ENCODE measurements at places on chromosomes 6 and 20. TPM values are rescaled to one million over a fixed set of nuclear protein-coding genes. Genes with fewer than 3 reads are reported as not detected.

TFAP2B gene
- not detected for total RNA-seq

DNA sequence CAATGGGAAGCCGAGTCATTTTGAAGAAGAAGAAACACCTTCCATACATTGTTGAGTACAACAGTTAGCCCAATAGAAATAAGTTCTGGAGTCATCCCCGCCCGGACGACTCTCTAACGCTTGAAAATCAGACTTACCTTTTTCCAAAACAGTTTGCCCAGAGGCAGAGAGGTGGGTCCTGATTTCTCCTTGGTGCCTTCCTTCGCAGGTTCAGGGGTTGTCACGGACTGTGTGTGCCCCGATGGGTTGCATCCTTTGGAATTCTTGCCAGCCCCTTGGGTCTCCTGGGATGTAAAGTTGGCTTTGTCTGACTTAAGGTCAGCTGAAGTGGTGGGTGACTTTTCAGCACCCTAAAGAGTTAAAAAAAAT lies 85.3 kb downstream of the BCAS1 start:
- no peaks in the 10 kb centered on the region for H3K27me3 ChIP-seq
- no peaks in the 10 kb centered on the region for H3K4me1 ChIP-seq
- DNase-seq = no peak

- H3K4me3 ChIP-seq = no peak overlapping the region
- DNase-seq = peak; percentile 58
- H3K36me3 ChIP-seq = no peaks in the 10 kb centered on the region
Measured at GRCh38 chr20:4108495-4109306, 93.3 kb upstream of the RNF24 start.

DNA sequence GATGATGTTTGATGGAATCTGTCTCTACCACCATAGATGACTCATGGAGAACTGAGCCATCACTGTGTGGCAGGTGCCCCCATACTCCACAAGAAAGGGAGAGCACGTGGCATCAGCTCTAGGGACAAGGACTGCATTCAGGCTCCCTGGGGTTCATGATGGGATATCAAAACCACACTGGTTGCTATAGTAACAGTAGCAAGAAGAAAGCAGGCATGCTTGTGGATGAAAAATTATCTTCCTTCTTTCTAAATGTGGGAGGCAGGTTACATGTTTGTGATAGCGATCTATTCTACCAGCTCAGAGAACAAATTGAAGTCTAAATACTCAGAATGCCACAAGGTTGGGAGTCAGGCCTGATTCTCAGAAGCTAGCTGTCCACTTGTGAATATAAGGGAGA lies 224.2 kb downstream of the ARHGAP18 start:
- H3K27me3 ChIP-seq = no peaks in the 10 kb centered on the region
- no peak for DNase-seq
- H3K4me3 ChIP-seq = no peak overlapping the region
- peaks cover 19% of the 10 kb centered on the region for H3K4me1 ChIP-seq

DNA sequence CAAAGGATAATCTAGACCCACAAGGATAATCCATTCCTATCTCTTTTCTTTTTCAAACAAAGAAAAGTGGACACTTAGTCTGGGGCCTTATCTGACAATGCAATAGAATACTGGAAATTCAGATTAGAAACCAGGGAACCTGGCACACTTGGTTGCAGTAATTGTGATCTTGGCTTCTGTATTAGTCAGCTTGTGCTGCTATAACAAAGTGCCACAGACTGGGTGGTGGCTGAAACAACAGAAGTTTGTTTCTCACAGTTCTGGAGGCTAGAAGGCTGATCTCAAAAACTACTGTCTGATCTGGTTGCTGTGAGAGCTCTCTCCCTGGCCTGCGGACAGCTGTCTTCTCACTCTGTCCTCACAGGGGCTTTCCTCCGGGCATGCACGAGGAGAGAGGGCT lies 49.4 kb downstream of the SNRNP48 start:
- H3K36me3 ChIP-seq = no peaks in the 10 kb centered on the region
- H3K4me3 ChIP-seq = no peak overlapping the region
- no peaks in the 10 kb centered on the region for H3K27me3 ChIP-seq
- peaks cover 14% of the 10 kb centered on the region for H3K4me1 ChIP-seq
- no peak overlapping the region for H3K27ac ChIP-seq

GRCh38 chr6:96777113-96777512 lies 60.2 kb downstream of the GPR63 start:
- no peak overlapping the region for H3K27ac ChIP-seq
- no peak overlapping the region for H3K4me3 ChIP-seq
- DNase-seq = no peak
- H3K27me3 ChIP-seq = no peaks in the 10 kb centered on the region

- peak overlapping the region; percentile 36 for H3K27ac ChIP-seq
- H3K36me3 ChIP-seq = no peaks in the 10 kb centered on the region
- peak; percentile 86 for DNase-seq
- no peaks in the 10 kb centered on the region for H3K27me3 ChIP-seq
Measured at GRCh38 chr6:138817799-138818198, 21.9 kb downstream of the ECT2L start.

DNA sequence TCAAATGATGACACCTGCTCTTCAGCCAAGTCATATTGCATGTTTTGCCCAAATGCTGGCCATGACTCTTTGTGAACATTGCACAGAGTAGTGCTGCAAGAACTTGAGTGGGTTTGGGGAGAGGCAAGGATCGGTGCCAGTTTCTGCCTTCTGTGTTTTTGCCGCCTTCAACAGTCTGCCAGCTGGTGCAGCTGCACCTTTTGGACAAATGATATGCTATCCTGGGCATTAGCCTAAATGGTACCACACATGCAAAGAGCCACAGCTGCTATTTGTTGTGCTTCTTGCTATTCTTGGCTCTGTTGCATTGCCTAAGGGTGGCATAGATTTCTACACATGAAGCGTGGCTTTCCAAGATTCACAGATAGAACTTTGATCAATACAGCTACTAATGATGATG lies 189.0 kb upstream of the CCN2 start:
- H3K27me3 ChIP-seq = no peaks in the 10 kb centered on the region
- H3K4me3 ChIP-seq = no peak overlapping the region
- no peak for DNase-seq

GRCh38 chr6:146795479-146796133 lies 196.8 kb downstream of the ADGB start:
- DNase-seq = no peak
- no peaks in the 10 kb centered on the region for H3K27me3 ChIP-seq
- H3K36me3 ChIP-seq = no peaks in the 10 kb centered on the region
- H3K4me3 ChIP-seq = no peak overlapping the region
- no peak overlapping the region for H3K27ac ChIP-seq

DNA sequence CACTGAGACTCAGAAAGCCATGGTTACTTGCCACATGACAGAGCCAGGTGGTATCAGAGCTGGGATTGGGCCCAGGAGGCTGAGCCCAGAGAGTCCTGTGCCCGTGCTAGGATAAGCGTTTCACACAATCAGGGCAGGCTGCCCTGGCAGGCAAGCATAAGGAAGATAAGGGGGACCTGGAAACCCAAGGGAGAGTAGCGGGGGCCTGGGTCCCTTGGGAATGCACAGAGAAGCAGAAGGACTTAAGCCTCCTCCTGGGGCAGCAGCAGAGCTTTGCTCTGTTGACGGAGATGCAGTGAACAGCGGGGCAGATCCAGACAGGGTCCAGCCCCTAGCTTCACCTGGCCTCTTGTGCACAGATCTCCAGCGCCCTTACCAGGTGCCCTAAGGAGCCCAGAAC lies 8.7 kb downstream of the TRIB3 start:
- no peak overlapping the region for H3K4me3 ChIP-seq
- H3K36me3 ChIP-seq = no peaks in the 10 kb centered on the region
- DNase-seq = no peak
- H3K27ac ChIP-seq = no peak overlapping the region
- H3K27me3 ChIP-seq = no peaks in the 10 kb centered on the region

DNA sequence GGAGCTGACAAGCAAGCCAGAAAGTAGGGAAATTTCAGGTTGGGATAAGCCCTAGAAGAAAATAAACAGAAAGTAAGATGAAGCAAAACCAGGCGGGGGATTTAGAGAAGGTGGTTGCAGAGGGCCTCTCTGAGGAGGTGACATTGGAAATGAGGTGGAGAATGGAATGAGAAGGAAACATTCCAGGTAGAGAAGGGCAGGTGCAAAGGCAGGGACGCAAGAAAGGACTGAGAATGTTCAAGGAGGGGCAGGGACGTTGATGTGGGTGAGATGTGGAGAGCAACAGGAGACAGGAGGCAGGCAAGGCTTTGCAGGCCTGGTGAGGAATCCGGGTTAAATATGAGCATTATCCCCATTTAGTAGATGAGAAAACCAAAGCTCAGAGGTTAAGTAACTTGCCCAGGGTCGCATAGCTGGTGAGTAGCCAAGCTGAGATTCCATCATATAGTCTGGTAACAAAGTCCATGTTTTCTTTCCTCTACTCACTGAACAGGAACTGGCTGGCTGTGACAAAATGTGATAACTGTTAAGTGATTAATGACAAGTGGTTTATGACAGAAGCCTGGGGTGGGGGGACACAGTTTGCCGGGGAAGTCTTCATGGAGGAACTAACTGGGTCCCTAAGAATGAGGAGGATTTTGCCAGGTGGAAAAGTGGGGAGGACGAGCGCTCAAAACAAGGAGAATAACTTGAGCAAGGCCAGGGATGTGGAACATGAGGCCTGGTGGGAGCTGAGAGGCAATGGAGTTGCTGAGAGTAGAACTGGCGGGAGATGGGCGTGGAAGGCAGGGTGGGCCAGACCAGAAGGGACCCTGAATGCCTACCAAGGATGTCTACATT lies 32.6 kb downstream of the MRPL14 start:
- no peak overlapping the region for H3K27ac ChIP-seq
- no peaks in the 10 kb centered on the region for H3K36me3 ChIP-seq
- DNase-seq = no peak
- H3K4me3 ChIP-seq = no peak overlapping the region
- H3K4me1 ChIP-seq = no peaks in the 10 kb centered on the region

CPXM1 gene
- 10.6 TPM for total RNA-seq

FOXA2 gene
- not detected for total RNA-seq

ZNF217 gene
- total RNA-seq = 54.6 TPM

FAXC gene
- total RNA-seq = 7.4 TPM

ZBTB9 gene
- 9.8 TPM for total RNA-seq

DNA sequence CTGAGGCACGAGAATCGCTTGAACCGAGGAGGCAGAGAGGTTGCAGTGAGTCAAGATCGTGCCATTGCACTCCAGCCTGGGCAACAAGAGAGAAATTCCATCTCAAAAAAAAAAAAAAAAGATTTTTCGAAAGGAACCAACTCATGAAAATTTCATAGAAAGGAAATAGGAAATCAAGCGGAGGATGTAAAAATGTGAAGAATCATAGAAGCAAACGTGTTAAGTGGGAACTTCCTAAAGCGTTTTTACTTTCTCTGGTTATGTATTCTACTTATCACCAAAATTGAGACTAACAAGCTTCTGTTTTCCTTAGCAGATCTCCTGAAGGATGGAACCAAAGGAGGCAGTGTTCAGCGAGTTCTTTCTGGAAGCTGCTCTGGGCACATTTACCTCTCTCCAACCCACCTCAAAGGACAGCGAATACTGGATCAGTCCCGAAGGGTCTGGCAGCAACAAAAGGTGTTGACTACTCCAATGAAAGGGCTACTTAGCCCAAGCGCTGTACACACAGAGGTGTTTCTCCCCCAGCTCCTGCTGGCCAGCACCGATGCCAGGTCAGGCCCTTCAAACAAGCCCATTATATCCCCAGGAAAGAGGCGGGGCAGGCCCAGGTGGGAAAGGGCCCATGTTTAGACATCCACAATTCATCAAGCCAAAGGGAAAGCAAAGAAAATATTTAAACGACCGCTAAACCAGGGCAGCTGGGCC lies 327.5 kb upstream of the JARID2 start:
- H3K4me3 ChIP-seq = no peak overlapping the region
- peaks cover 13% of the 10 kb centered on the region for H3K4me1 ChIP-seq
- no peak overlapping the region for H3K27ac ChIP-seq
- no peaks in the 10 kb centered on the region for H3K27me3 ChIP-seq
- no peaks in the 10 kb centered on the region for H3K36me3 ChIP-seq
- no peak for DNase-seq

- no peaks in the 10 kb centered on the region for H3K36me3 ChIP-seq
- H3K4me1 ChIP-seq = no peaks in the 10 kb centered on the region
- H3K4me3 ChIP-seq = no peak overlapping the region
- no peak for DNase-seq
Measured at GRCh38 chr6:118122801-118123200, 215.7 kb downstream of the SLC35F1 start.

Measured in astrocyte (in vitro differentiated cells and primary cell).